Cardiac septum (tissue), 1 donor: ENCODE measurements at places on chromosomes 13 and 19.

DNA sequence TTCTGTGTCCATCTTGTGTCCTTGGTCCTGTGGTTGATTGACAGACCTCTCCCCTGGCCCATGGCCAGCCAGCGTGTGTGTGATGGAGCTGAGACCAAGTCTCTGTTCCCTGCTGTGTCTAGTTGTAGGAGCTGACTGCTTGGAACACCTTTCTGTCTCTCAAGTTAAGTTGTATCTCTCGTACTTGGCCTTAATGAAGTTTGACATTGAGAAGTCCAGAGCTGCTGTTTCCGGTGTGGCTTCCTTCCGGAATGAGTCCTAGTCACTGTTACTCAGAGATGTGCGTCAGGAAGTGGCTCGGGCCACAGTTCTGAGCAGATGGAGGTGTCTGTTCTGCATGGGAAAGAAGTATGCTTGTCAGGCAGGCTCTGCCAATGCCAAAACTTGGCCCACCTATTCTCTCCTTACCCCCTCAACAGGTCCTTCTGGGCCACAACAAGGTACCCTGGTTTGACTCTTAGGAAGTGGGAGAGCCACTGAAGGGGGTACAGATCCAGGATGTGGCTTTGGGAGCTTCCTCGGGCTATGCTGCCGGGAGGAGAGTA is 54.3 kb downstream of the GATAD2A start:
- DNase-seq = peak; percentile 88

GRCh38 chr13:33296793-33297425 is 11.4 kb upstream of the STARD13 start:
- DNase-seq = no peak

- DNase-seq = no peak
Measured at GRCh38 chr13:31530922-31531321, 208.4 kb upstream of the RXFP2 start.

- no peak for DNase-seq
Measured at GRCh38 chr13:81048026-81048461, 707.1 kb upstream of the SPRY2 start.

DNA sequence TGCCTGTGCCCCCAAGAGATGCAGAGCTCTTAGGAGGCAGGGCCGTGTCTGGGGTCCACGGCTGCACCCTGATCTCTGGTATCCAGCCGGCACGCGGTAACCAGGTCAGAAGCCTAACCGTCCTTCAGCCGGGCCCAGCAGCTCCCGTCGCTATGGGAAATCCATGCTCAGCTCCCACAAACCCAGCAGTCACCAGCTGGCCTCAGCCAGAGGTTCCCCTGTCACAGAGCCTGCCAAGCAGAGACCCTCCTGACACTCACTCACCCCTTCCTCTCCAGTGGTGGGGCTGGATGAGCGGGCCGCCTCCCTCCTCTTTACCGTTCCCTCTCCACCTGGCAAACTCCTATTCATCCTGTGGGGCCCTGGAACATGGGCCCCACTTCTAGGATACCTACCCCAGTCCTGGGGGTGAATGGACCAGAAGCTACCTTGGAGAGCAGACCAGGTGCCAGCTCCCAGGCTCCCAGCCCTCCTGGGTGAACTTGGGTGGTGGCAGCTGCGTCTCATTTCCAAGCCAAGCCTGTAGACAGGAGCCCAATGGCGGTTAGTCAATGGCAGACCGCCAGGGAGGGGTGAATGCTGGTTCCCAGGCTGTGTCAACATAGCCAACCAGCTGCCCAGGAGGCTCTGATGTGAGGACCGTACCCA is 21.4 kb upstream of the TCF3 start:
- DNase-seq = no peak

- no peak for DNase-seq
Measured at GRCh38 chr13:71054358-71054757, 812.6 kb downstream of the DACH1 start.

DNA sequence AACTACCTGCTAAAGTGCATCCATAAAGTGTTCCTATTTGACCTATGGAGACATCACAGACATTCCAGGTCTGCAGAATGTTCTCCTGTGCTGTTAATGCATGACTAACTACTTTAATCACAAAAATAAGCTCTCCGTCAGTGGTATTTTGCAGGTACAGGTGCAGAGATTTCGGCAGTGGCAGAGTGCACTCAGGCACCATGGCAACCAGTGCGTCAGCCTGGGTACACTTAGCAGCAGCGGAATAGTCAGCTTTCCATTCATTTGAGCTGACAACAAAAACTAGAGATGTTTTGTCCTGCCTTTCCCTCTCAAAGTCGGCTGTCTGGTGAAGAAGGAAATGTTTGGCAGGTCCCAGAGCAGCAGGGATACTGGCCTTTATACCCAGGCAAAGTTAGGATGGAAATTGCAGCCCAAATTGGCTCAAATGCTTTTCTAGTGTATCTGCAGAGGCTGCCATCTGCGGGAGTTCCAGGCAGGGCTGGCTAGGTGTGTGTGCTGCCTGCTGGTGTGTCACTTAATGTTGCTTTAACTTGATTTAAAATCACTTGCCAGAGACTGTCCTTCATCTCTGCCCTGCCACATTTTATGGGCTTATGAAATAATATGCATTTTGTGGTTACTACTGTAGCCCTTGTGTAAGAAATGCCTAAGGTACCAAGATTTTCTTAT is 195.8 kb downstream of the RAP2A start:
- DNase-seq = no peak

DNA sequence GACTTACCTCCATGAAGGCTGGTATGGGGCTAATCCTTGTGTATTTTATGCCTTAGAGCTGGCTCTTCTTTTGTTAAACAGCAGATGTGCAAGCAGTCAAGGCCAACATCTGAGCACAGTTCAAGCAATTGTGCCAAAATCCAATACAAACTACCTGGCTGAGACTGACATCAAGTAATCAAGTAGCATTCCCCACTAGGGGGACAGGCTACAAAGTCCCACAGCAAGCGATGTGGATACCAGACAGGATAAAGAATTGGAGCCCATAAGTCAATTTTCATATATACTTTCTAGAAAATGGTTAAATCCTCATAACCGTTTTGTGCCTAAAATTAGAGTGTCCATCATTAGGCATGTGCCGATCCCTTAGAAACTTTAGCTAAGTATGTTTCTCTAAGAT is 675.8 kb downstream of the DIAPH3 start:
- DNase-seq = no peak

- DNase-seq = peak; percentile 91
Measured at GRCh38 chr13:106917673-106918556, 350.0 kb upstream of the ARGLU1 start.

GRCh38 chr19:48812094-48812929 is 1.5 kb upstream of the BCAT2 start:
- peak; percentile 90 for DNase-seq

- no peak for DNase-seq
Measured at GRCh38 chr19:47362321-47362720, 13.2 kb downstream of the DHX34 start.

DNA sequence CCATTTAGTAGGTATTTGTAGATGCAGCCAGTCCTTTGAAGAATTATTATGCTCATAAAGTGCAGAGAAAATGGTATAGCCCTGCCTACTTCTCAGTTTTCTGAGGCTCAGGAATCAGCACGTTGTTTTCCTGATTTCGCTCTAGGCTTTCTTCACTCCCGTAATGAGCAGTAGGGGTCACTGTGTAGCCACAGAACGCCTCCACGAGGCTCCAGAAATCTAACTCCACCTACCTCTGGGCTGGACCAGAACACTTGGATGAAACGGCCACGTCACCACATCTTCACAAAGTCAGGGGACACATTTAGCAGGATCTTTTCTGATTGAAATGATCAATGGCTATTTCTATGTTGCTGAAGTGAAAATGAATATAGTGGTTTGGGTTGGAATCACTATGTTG is 49.8 kb upstream of the GTF3A start:
- no peak for DNase-seq

- DNase-seq = peak; percentile 10
Measured at GRCh38 chr13:111398196-111398595, 77.8 kb downstream of the TEX29 start.

DNA sequence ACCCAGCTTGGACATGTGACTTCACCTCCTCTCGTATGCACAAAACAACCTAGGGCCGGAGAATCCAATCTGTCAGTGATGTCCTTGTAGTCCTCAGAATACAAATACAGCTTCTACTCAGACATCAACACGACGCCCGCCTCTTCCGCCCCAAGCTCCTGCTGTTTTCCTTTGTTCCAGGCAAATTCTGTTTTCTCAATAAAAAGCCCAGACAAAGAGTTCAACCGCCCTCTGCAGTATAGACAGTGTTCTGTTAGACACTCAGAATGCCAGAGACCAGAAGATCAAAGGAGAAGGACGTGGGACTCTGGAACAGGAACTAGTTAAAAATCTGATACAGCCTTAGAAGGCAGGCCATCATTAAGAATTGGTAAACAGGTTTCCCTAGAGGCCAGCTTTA is 42.0 kb upstream of the GGACT start:
- DNase-seq = no peak

- DNase-seq = no peak
Measured at GRCh38 chr13:58960888-58961287, 1202.8 kb downstream of the DIAPH3 start.

- DNase-seq = no peak
Measured at GRCh38 chr19:55443824-55444480, 852 bp upstream of the SHISA7 start.

DNA sequence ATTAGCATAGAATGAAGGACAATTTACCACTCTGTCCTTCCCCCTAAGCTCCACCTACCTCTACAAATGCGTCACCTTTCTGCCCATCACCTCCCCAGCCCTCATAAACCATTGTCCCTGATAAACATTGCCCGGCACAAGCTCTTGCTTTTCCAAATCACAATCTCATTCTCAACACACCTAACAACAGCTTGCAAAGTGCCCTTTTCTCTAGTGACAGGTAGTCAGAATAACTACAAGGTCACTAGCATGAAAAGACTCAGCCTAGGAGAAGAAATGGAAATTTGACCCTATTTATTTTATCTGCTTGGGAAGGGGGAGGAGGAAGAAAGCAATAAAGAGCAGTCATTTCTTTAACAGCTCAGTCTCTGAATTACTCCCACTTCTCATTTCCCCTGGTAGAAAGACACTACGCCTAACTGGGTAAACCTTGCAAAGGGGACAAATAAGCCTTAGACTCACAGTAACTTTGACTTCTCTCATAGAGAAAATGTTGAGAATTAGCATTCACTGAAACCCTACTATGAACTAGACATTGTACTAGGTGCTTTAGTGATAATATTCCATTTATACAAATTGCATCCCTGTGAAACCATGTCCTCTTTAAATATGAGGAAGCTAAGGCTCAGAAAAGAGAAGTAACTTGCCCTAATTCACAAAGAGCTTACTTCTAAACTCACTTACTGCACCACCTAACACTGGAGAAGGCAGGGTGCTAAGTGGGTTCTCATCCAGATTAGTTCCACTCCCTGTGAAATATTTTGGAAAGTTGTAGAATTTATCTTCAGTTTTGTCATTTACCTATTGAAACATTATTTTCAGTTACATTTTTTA is 116.2 kb upstream of the FNDC3A start:
- no peak for DNase-seq
